ENCODE measurements at places on chromosomes 13 and 19. TPM values are rescaled to one million over a fixed set of nuclear protein-coding genes. Genes with fewer than 3 reads are reported as not detected.

- DNase-seq = peak; percentile 28
Observed at GRCh38 chr13:108033800-108034707, 181.3 kb downstream of the LIG4 start.

DNA sequence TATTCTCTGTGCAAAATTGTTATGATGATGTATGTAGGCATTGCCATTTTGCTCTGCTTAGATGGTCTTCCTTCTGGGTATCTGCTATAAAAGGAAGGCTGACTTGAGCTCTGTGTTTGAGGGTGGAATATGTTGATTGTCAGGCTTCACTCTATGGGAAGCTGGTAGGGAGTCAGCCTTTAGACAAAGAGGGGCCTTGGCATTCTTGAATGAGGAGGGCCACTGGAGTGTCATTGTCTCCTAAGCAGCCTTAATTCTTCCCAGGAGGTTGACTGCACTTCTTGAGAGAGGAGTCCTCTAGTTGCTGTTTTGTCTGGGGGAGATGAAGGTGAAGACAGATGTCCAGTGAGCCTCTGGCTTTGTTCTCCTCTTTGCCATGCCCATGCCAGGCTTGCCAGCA, 266.8 kb downstream of the KCNRG start:
- DNase-seq = no peak

GRCh38 chr13:99601535-99601934, 100.3 kb downstream of the TM9SF2 start:
- DNase-seq = no peak

- DNase-seq = no peak
Observed at GRCh38 chr19:5364674-5365073, 24.1 kb upstream of the PTPRS start.

DNA sequence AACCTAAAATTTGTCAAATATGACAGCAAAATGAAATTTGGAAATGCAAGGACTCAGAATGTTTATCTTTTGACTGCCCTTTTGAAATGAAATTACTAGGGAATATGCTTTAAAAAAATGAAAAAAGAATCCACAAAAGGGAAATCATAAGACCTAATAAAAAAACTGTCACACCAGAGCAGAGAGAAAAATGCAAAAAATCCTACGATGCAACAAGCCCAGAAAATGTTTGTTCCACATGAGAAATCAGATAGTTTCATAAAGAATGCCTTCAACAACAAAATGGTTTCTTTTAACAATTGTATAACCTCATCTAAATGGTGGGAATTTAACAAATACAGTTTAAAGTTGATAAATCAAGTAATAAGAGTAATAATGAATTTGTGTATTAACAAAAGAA, 8.0 kb downstream of the LPAR6 start:
- no peak for DNase-seq

The IRGC gene
- total RNA-seq = not detected

Measured in Caki2 (cell line).